ENCODE measurements at places on chromosomes 3 and 15.

DNA sequence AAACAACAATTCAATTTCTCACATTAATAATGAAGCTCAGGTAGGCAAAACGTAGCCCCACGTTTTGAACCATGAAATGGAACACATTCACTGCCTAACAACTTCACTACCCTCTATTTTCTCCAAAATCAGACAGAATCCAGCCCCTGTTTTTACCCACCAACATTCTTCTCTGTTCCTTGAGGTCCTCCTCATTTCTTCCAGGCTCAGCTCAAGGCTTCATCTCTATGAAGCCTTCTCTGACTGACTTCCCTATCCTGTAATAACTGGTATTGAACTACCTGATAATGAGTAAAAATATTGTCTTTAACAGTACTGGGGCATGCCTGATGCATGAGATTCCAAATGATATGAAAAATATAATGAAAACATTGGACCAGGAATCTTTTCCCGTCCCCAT is 2.2 kb downstream of the TFRC start:
- no peak for DNase-seq

DNA sequence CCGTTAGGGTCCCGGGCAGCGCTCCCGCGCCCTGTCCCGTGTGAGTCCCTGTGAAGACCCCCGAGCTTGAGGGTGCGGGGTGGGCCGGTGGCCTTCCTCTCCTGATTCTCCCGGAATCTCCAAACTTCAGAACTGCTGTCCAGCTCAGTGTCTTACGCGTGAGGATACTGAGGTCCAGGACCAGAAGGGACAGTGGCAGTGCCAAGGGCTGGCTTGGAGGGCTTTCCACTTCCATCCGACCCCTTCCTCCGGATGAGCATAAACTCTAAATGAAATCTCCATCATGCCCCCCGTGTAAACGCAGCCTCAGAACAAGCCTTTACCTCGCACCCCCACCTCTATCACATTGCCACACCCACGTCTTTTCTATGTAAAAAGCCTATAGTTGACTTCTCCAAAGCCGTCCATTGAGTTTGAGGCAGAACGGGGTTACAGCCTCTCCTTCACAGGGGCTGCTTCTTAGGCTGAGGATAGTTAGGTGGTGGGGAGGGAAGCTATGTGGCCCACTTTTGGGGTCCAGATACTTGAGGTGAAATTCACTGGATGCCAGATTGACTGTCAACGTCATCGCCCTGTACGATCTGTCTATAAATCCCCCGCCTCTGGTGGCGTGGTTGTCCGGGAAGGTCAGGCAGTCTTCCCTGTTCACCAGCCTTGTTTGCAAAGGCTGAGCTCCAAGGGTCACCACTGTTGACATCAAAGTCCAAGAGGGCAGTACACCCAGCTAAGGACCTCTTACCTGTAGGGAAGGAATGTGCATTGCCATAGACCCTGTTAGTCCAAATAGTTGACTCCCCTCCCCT is 1.1 kb downstream of the EDEM1 start:
- DNase-seq: peak; percentile 55

GRCh38 chr15:28919201-28919635 is 33.4 kb downstream of the APBA2 start:
- DNase-seq: peak; percentile 35

- DNase-seq: no peak
Observed at GRCh38 chr15:68749793-68750192, 70.9 kb downstream of the ANP32A start.

DNA sequence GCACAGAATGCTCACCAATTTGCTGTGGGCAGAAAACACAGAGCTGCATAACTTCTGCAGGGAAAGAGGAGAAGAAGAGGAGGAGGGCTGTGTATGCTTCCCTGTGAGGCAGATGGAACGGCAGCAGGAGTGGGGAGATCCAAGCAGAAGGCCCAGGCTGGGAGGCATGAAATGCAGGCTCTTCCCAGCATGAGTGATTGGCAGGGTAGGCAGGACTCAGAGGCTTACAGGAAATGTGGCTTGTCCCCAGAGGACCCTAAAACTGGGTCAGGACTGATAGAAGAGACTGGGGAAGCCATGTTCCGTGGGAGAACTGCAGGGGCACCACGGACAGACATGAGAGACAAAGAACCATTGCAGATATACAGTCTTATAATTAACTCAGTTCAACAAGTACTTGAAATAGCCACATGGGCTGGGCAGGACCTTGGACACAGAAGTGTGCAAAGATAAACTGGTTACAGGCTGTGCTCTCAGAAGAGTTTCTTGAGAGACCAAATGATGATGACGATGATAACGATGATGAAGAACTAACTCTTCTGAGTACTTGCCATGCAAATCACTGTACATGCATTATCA is 286.9 kb downstream of the EPHB1 start:
- no peak for DNase-seq

GRCh38 chr15:39468331-39468730 is 112.5 kb upstream of the THBS1 start:
- no peak for DNase-seq

- no peak for DNase-seq
Observed at GRCh38 chr15:91882858-91883586, 29.5 kb downstream of the SLCO3A1 start.

DNA sequence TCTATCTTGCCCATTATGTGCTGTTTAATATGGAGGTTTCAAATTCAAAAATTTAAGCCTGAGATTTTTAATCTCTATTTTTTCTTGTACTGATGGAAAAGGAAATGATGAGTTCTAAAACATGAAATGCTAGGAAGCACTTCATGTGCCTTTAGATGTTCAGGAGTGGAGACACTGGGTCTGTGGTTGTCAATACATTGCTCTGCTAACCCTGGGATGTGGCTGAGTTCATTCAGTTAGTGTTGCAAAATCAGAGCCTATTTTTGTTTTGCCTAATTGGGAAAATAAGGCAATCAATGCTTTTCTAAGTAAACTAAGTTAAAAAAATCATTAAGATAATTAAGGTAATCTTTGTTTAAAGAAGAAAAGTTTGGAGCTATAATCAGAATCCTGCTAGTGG is 83.1 kb downstream of the DIPK2A start:
- DNase-seq: no peak

DNA sequence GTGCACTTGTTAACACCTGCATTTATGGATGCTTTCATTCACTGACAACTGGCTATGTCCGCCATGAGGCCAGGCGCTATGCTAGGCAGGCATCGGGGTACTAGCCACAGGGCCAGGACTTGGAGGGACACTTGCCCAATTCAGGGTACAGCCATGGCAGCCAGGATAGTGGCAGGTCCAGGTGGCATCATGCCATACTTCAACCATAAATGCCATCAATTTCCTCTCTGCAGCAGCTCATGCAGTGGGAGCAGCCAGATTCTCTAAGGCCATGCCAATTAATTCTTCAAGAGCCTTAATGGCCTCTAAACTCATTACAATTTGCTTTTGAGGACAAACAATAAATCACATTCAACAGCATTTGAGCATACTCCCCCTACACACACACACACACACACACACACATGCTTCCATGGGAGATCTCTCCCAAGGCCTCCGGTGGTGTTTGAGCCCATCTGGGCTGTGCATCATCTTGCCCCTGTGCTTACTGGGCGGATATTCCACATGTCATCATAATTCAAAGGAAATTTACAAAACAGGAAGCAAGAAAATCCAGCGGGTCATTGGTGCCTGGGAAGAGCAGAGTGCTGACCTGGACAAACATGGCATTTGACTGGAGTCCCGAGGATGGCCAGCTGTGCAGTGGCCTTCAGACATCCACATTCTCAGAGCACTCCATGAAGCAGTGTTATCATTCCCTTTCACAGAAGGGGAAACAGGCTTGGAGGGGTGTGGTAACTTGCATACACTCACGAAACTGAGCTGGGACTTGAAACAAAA is 109.1 kb downstream of the IQSEC1 start:
- no peak for DNase-seq

- DNase-seq: no peak
Observed at GRCh38 chr15:67201136-67201535, 53.3 kb downstream of the AAGAB start.

DNA sequence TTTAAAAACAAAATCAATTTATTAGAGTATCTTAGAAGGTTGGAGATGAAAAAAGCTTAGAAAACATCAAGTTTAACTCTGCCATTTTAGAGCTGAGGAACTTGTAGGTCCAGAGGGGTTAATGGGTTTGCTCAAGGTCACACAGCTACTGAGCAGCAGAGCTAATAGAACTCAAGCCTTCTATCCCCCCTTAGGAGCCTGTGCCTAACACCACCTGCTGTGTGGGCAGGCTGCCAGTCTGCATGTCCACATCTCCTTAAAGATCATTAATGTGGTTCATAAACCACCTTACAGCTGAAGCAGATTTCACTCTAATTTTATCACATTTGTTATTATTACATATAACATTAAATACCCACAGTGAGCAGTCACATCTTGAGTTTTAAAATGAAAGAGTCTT is 14.1 kb upstream of the SLC35G2 start:
- no peak for DNase-seq

DNA sequence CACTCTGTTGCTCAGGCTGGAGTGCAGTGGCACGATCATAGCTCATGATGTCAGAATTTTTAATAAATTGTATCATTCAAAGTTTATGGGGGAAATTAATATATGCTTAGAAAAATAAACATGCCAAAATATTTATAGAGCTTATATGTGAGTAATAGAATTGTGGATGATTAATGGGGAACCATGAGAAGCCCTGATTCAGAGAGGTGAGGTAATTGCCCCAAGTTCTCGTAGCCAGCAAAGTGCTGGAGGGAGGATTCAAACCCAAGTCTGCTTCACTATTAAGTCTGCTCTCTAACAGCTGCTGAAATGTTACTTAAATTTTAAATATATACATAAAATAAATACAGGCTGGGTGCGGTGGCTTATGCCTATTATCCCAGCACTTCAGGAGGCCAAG is 26.2 kb upstream of the IGF2BP2 start:
- DNase-seq: no peak

GRCh38 chr15:47376190-47376589 is 341.1 kb upstream of the SEMA6D start:
- no peak for DNase-seq

DNA sequence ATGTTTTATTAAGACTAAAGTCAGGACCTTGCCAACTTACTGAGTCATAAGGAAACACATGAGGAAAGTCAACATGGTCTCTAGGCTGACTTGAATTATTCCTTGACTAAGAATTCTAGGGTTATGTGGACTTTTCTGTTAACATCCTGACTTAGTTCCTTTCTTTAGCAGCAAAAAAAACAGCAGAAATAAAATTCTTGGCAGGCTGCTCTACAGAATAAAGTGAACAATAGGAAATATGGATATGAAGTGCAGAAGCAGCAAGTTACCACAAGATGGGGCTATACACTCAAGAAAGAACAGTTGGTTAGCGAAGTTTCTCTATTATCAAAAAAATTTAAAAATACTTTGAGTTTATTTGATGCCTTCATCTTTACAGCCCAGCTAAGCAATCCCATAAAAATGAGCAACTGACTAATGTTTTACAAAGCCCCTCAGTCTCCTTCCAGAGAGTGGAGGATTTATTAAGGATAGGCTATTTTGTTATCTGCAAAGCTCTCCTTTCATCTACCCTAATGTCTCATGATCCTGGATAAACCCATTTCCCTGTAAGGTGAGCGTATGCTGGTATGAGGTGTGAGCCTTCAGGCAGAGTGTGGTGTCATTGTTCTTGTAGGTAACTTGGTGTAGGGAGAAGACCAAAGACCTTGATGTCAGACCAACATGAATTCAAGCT is 23.1 kb upstream of the MCCC1 start:
- DNase-seq: no peak

GRCh38 chr3:15810702-15811101 is 12.9 kb upstream of the ANKRD28 start:
- DNase-seq: no peak

DNA sequence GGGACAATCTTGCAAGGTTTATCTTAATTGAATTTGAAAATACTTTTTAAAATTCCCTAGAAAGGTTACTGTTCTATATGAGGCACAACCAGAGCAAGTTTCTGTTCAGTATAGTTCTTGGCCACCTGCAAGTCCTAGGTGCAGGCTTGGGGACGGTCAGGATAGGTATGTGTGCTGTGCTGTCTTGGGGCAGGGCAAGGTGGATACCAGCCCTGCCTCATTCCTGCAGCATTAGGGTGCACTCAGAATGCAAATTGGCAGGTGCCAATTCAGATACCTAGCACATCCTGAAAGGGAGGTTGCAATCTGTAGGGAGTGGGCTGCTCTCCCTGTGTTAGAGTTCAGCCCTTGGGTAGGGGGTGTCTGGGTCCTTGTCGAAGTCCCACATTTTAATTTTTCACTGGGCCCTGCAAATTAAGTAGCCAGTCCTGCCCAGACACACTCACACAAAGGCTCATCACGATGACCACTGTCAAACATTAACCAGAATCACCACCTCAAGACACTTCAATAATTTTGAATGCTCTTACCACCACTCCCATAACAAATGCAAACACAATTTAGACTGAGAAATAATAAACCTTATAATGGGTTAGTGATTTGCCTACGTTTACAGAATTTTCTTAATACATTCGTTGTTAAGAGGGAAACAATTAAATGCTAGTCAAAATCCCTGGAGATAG is 838.0 kb upstream of the NR2F2 start:
- no peak for DNase-seq

DNA sequence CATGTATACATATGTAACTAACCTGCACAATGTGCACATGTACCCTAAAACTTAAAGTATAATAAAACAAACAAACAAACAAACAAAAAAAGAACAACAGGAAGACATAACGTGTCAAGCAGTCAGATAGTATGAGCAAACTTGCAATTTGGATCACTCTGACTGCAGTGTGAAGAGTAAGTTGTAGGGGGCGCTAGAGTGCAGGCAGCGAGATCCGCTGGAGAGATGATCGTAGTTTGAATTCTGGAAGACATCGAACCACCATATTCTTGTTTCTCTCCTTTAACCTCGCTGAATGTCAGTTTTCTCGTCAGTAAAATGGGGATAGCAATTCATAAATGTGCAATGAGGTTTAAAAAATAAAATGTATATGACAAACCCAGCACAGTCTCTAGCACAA is 165.2 kb upstream of the LMCD1 start:
- no peak for DNase-seq

GRCh38 chr3:156010829-156011228 is 109.5 kb upstream of the KCNAB1 start:
- DNase-seq: no peak

DNA sequence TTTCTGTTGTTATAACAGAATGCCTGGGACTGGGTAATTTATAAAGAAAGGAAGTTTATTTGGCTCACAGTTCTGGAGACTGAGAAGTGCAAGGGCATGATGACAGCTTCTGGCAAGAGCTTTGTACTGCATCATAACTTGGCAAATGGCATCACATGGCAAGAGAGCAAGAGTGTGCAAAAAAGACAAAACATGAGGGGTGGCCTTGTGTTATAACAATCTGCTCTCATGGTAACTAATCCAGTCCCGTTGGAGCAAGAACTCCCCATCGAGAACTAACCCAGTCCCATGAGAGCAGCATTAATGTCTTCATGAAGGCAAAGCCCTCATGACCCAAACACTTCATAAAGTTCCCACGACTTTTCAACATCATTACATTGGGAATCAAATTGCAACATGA is 23.2 kb downstream of the SCN11A start:
- DNase-seq: no peak

DNA sequence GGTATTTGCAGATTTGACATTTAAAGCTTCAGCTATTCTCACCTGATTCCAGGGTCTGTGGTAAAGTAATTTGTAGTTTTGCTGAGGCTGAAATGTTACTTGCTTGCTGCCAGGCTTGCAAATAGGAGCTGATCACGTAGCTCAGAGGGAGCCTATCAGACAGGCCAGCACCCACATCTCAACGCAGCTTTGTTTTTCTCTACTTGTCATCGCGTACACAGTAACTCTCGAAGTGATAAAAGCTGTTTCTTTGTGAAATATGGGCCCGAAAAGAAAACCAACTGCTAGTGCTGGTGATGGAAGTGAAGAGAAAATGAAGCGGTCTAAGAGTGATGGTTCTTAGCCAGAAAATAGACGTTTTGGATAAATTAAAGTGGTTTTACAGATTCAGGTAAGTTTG is 23.4 kb downstream of the RAB5A start:
- DNase-seq: no peak

Data from T-cell (primary cell).